Activated T-helper 9 cell treated with anti-CD3 and anti-CD28 coated beads, Interleukin-2, amount 50 U/mL, for 16 hours (primary cell): ENCODE measurements at places on chromosomes 6 and 20.

DNA sequence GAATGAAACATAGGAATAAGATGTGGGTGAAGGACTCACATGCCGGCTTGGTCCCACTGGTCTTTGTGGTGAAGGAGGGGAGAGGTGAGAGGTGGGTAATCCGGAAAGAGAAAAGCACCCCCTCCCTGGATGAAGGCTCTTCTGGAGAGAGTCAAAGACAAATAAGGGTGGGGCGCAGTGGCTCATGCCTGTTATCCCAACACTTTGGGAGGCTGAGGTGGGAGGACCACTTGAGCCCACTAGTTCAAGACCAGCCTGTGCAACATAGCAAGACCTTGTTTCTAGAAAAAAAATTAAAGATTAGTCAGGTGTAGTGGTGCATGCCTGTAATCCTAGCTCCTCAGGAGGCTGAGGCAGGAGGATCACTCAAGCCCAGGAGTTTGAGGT, 3.1 kb downstream of the LTB start:
- no peak for DNase-seq

GRCh38 chr20:50957276-50957675, 1.1 kb downstream of the DPM1 start:
- no peak for DNase-seq

GRCh38 chr6:44020148-44020547, 107.1 kb downstream of the MRPL14 start:
- DNase-seq, result no peak

- DNase-seq, result no peak
These were observed 14.4 kb downstream of the PFDN4 start for GRCh38 chr20:54221996-54222890.

DNA sequence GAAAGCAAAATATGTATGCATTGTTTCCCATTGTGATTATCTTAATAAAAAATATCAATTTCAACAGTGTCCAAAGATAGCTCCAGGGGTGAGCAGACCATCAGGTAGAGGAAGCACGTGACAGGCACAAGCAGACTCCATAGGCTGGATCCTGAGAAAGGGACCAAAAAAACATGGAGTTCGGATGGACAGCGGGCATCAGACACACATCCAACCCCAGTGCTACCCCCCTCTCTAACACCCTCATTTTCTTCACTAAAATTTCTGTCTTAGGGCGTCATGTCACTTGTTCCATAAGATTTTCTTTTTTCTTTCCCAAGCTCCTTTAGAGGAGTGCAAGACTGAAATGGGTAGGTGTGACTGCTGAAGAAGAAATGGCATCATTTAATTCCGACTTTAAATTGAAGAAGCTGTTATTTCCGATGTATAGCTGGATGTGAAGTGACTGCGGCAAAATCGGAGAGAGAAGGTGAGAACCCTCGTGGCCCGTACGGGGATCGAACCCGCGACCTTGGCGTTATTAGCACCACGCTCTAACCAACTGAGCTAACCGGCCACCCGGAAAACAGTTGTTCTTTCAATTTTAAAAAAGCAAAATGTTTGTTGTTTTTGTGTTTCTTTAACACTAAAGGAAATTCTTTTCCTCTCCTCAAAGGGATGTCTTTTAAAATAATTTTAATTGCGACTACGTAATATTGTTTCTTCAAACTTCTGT, 10.3 kb upstream of the PRSS16 start:
- no peak for DNase-seq

DNA sequence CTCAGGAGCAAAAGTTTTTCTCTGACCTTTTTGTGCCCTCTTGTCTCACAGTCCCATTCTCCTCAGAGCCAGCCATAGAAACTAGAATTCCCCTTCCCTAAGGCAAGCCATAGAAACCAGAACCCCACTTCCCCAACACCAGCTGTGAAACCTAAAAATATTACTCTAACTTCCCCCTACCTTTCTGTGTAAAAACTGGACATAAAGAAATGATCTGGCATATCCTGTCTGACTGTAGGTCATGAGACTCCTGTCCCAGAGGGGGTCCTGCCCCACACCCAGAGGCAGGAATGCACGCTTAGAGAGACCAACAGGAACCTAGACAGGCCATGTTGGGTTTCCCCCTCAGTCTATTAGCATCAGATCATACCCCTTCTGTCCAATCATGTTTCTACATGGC, 140.6 kb upstream of the SLC22A16 start:
- DNase-seq, result no peak

- no peak for DNase-seq
These were observed 73.2 kb downstream of the SCP2D1 start for GRCh38 chr20:18886756-18887155.

DNA sequence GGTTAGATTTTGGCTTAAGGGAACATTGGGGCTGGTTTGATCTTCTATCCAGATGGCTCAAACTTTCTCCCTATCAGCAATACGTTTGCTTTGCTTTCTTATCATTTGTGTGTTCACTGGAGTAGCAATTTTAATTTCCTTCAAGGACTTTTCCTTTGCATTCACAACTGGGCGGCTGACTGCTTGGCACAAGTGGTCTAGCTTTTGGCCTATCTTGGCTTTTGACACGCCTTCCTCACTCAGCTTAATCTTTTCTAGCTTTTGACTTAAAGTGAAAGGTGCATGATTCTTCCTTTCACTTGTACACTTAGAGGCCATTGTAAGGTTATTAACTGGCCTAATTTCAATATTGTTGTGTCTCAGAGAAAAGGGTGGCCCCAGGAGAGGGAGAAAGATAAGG, 254.9 kb downstream of the PLCB1 start:
- DNase-seq, result no peak

DNA sequence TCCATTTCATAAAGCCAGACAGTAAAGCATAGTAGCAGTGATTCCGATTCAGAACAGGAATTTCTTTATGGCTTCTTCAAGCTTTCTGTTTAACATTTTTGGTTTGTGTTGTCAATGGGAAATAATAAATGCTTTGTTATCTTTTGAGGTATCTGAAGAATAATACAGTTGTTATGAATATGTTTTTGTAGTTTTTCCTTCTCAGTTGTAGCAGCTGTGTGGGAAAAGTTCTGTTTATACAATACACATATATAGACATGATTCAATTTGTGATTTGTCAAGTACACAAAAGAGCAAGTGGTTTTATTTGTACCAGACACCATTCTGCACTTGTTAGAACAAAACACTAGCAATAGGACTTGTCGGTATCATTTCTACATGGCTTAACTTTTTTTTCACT, 96.6 kb downstream of the CDYL start:
- no peak for DNase-seq

- DNase-seq, result no peak
These were observed 31.5 kb downstream of the NINL start for GRCh38 chr20:25553819-25554296.

DNA sequence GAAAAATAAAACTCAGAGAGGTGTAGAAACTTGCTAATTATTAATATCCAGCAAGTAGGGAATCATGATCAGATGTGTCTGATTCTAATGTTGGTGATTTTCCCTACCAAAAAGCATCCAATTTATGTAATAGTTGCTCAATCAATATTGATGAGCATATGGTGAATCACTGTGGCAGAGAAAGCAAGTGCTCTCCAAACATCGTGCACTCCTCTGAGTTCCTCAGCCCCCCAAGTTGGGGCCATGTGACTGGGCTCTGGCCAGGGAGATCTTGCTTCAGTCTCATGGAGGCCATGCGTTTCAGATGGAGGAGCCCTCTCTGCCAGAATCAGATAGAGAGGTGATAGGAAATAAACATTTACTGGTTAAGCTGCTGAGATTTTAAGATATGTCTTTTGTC, 133.2 kb upstream of the LY86 start:
- no peak for DNase-seq

- DNase-seq, result no peak
These were observed 14.5 kb downstream of the VSTM2L start for GRCh38 chr20:37917461-37917860.

GRCh38 chr20:34574426-34574825, 15.9 kb downstream of the MAP1LC3A start:
- DNase-seq, result no peak

DNA sequence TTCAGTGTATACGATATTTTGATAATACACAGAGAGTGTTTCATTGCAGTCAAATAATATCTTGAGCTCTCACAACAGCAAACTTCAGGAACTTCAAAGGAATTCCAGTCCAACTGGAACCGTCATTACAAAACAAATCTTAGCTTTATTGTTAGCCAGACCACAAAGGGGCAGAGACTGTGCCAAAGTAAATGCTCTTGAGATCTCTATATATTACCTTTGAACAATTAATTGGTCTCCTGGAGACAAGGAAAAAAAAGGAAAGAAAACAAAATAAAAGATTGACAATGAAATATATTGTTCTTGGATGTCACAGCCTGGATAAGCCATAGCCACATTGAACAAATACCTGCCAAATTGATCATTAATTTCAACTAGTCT, 70.0 kb downstream of the FOXC1 start:
- no peak for DNase-seq

GRCh38 chr6:134437376-134437775, 119.5 kb upstream of the SGK1 start:
- DNase-seq, result peak; percentile 29

DNA sequence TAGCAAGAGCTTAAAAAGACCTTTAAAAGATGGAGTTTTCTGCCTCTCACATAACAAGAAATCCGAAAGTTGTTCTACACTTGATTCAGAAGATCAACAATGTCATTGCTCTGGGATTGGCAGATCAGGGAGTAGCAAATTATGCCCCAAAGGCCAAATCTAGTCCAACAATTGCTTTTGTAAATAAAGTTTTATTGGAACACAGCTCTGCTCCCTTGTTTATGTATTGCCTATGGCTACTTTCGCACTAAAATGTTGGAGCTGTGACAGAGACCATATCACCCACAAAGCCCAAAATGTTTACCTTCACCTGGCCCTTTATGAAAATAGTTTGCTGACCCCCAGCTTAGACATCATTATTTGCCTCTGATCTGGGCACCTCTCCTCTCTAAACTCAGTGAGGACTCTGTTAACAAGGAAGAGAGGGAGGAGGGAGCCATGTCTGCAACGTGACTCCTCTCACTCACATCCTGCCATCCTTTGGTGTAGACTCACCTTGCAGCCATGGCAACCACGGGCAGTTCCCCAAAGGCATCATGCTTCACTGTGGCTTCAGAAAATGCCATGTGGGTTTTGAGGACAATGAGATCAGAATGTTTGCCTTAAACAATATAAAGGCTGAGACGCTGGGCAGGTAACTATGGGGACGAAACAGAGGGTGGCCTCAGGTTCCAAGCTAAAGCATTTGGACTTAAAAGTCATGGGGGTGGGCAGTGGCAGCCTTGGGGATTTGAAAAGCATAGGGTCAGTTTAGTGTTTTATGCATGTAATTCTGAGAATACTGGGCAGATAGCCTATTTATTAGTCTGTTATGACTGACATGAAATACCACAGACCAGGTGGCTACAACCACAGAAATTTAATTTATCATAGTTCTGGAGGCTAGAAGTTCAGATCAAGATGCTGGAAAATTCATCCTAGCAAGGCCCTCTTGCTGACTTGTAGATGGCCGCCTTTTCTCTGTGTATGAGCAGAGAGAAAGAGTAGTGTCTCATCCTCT, 149.7 kb upstream of the TNFAIP3 start:
- DNase-seq, result peak; percentile 61

GRCh38 chr20:54103762-54104600, 33.6 kb upstream of the BCAS1 start:
- DNase-seq, result no peak

DNA sequence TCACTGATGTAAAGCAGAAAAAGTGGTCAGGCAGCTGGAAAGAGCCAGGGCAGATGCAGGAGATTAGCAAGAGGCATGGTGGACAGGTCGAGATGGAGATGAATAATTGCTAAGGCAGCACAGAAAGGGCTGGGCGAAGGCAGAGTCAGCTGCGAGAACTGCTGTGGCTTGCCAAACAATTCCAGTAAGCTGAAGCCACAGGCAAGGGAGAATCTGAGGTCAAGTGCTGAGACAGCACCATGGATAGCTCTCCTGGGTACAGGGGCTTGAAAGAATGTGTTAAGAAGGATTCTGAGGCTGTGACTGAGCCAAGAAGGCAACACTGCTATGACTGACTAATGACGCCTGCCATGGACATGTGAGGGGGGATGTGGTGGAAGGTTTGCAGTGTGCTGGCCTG, 220.8 kb upstream of the FOXA2 start:
- DNase-seq, result no peak

DNA sequence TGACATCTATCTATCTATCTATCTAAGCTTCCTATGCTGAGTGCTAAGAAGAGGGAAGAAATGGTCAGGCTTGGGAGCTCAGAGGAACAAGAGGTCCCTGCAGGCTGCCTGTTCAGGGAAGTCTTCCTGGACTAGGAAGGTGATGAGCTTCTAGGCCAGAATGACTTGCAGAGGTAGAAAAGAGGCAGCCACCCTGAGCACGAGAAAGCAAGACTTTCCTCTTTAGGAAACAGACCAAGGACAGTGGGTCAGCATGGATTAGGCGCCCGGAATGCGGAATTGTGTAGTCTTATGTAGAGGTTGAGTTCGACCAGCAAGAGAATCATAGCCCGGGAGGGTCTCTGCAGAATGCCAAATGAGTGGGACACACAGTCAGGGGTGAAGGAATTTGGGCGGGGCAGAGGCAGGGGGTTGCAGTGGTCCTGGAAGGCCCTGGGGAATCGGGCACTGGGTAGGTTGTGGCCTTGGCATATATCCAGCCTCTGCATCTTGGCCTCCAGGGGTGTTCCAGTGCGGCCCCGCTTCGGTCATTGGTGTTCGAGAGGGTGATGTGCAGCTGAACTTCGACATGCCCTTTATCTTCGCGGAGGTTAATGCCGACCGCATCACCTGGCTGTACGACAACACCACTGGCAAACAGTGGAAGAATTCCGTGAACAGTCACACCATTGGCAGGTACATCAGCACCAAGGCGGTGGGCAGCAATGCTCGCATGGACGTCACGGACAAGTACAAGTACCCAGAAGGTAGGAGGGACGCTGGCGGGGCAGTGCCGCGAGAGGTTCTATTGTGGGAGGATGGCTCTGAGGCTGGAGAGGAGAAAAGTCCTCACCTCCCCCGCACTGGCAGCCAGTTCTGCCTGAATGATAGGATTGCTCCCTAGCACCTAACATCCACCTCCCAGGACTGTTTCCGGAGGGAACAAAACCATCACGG, 32.1 kb downstream of the TGM3 start:
- no peak for DNase-seq

GRCh38 chr6:6994796-6995195, 113.0 kb upstream of the RREB1 start:
- no peak for DNase-seq

DNA sequence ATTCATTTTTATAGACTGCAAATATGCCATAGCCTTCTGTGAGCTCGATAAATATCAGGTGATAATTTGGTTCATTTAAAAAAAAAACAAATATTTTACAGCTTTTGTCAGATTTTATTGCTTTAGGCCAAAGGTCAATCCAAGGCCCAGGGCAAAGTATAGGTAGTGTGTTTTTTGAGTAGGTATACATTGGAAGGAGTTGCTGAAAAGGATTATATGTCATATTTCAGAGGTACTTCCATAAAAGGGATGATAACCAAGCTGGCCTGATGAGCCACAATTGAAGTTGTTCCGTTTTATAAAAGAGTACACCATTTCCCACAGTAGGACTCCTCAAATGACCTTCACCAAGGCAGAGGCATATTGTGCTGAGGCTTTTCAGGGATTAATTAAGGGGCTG, 452.8 kb upstream of the FLRT3 start:
- DNase-seq, result no peak

GRCh38 chr6:28615955-28616747, 90.5 kb downstream of the GPX5 start:
- DNase-seq, result no peak
